ENCODE measurements at places on chromosomes 7 and 10.

DNA sequence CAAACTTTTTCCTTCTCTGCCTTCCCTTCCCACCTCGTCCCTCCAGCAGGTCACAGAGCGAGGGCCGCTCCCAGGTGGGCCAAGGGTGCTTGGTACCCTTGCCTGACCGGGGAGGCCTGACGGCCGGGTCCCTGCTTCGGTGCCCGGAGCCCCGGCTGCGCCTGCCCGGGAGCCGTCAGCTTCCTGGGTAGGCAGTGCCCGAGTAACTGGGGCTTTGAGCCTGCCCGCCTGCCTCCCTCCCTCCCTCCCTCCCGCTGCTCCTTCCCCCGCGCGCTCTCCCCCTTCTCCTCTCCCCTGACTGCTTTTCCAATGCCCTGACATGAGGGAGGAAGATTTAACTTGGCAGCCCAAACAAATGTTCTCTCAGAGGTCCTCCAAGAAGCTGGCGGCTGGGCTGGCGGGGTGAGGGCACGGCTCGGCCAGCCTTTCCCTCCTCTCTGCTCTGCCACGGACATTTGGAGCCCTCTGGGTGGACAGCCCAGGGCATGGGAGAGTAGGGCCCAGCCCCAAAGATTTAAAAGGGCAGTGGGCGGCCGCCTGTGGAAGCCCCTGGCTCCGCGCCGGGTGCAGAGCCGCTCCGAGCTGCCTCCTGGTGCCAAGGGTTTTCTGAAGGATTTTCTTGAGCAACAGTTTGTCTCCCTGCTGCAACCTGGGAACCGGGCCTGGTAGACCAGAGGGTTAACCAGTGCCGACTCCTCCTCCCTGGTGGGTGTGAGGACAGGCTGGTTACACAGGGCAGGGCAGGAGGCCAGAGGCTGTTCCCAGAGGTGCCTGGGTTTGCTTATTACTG lies 2.0 kb downstream of the ZMIZ1 start:
- peak; percentile 60 for DNase-seq

- DNase-seq, result no peak
Measured at GRCh38 chr7:121510858-121511482, 114.9 kb upstream of the FAM3C start.

- DNase-seq, result no peak
Measured at GRCh38 chr10:1197384-1197783, 141.2 kb downstream of the WDR37 start.

DNA sequence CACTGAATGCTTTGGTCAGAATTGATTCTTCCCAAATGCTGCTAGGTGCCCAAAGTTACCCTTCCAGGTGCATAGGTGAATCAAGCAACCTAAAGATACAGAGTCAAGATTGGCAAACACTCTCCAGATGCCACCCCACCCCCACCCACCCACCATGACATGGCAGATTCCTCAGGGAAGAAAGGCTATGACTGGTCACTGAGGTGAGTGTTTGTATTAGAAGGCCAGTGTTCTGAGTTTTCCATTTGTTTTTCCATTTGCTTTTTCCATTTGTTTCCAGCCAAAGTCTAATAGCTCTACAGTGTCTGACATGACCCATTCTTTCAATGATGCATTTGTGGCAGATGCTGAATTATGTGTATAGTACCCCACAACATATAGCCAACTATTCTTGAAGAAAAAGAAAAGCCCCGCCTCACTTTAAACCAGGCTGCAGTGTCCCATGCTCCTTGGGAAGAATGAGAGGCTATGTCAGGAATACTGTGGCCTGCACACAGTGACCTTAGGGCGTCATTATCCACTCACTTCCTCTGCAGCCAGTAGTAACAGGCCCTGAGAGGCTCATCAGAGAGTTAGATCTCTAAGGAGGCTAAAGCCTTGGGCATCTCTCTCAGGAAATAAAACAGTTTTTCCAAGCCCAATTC lies 16.1 kb upstream of the HIBADH start:
- DNase-seq, result no peak

DNA sequence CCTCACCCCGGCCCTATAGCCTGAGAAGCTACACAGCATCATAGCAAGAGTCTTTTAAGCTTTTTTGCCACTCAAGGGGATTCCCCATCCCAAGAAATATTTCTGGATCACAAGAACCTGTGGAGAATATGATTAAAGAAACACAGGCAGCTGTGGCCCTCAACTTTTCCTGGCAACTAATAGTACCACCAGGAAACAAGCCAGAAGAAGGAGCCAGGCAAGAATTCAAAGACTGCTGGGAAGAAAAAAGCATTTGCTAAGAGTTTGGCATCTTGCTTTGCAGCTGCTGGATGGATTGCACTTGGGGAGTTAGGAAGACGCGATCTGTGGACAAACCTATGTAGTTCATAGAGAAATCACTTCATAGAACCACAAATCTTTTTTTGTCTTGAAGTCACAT lies 437.8 kb downstream of the PLXDC2 start:
- no peak for DNase-seq

- no peak for DNase-seq
Measured at GRCh38 chr10:48809261-48809660, 124.6 kb downstream of the WDFY4 start.

DNA sequence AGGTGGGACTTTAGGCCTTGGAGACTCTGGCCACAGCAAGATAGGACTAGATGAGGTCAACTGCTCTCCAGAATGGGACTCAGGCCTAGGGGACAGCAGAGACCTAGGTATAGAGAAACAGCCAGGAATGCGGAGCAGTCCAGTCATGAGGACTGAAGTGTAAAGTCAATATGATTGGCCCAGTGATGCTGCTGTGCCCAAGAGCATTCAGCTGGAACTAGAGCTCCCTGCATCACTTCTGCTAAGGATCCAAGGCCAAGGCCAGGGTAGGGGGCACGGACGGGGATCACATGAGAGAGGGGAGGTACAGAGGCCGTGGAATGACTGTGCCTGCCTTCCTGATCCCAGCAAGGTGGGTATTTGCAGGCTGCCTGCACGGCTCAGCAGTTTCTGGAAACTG lies 237.9 kb downstream of the FRMD4A start:
- DNase-seq, result no peak

DNA sequence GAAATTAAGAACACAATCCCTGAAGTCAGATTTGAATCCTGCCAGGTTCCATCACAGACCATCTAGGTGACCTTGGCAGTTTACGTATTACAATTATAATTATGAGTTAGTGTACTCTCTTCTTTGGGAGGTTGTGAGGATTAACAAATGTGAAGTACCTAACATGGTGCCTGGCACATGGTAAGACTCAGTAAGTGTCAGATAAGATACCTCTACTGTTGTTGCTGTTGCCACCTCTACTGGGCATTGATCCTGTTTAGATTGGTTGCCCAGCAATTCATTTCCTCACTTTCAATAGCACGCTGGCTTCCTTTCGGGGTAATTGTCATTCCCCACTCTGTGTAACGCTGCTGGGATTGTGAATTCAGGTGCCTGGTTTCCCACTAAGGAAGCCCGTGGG lies 31.7 kb upstream of the HGF start:
- no peak for DNase-seq

DNA sequence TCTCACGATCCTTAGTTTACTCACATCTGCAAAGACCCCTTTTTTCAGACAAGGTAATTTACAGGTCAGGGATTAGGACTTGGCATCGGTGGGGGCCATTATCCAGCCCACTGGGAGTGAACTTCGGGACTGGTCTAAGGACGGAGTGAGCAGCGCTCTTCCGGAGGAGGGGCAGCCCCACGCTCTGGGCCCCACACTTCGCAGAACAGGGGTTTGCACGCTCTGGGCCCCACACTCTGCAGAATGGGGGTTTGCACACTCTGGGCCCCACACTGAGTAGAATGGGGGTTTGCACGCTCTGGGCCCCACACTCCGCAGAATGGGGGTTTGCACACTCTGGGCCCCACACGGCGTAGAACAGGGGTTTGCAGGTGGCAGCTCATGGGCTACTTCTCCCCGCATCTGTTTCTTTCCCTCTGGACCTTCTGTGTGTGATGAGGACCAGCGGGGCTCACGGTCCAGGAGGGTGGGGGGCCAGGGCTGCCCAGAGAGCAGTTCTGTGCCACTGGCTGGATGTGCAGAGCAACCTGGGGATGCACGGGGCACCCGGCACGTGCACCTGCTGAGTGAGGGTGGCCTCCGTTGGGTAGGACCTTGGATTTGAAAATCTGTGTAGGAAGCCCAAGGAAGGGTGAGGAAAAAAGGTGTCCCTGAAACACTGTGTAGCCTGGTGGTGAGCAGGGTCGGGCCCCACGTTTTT lies 134.8 kb downstream of the WDR37 start:
- DNase-seq, result no peak

DNA sequence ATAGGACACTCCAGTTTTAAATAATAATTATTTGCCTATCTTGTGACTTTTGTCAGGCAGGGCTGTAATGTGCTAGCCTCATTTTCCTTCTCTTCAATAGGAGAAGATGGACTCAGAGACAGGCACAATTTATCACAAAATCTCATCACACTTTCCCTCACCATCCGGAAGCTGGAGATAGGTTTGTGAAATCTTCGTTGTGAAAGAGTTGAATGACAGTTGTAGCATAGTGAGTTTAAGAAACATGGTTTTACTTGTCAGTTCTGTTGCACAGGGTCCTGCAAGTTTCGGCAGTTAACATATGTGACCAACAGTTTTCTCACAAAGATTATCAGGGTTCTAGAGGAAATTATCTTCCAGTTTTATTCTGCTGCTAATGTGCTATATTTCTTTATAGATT lies 37.7 kb upstream of the MAP3K8 start:
- peak; percentile 50 for DNase-seq

DNA sequence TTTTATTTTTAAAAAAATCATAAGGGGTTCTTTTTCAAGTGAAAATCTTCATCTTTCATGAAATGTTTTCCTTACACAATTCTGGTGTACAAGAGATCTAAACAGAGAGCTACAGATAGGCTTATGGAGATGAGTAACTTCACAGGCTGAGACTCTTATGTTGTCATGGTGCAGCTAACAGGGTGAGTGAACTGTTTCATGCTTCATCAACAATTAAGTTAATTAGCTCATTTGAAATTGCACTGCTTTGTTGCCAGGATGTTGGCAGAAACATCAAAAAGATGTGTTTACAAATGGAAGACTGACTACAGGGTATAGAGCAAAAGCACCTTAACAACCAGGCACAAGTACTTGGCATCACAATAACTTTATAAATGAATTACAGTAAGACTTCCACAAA lies 230.8 kb downstream of the FOXP2 start:
- DNase-seq, result no peak

GRCh38 chr7:144118341-144118740 lies 4.6 kb upstream of the OR2A14 start:
- no peak for DNase-seq

DNA sequence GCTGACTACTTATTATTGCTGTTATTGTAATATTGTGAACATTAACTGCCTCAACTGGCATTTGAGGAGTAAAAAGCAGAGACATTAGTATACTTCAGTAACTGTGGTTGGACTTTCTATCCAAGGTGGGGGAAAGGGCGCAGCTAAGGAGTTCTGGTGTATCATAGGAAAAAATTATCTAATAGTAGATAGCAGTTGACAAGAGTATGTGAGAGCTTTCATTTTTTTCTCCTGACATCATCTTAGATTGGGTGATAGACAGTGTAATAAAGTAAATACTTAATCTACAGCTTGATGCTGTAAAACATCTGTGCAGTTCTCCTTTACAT lies 68.9 kb downstream of the PHTF2 start:
- no peak for DNase-seq

- DNase-seq, result no peak
Measured at GRCh38 chr7:11811709-11812108, 20.3 kb downstream of the THSD7A start.

DNA sequence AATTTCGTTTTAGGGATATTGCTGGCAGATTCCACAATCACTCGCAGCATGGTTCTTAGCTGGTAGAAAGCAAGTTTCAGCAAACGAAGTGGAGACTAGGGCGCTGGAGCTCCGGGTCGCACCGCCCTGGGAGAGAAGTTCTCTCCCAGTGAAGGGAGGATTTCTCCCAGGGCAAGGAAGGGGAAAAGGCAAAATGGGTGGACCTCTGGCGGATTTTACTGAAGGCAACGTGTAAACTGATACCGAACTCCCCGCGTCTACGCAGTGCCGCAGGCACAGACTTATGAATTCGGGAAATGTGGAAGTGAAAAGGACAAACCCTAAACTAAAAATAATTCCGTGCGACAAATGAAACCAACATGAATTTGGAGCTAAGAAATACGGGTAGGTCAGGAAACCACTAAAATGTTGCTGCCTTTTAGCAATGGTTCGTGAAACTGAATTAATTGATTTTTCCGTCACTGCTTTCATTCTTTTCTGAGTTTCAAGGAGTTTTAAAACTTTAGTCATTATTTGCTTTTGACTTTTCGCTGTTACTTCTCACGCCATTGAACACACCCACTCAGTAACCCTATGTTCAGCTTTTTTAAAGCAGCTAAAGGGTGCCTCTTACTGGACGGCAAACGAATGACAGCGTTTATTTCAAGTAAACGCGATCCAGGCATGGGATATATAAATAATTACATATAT lies at the start of gene MYOF:
Gene MYOF, minus strand, starts transcription at position 190 of the 690 bp plus-strand sequence. Its CDS starts 140 bp downstream, at position 50.
- DNase-seq, result peak; percentile 82

- no peak for DNase-seq
Measured at GRCh38 chr10:15642095-15642494, 77.6 kb downstream of the ITGA8 start.

- no peak for DNase-seq
Measured at GRCh38 chr10:80137031-80137862, 4.7 kb downstream of the PLAC9 start.

GRCh38 chr7:40000734-40001315 lies 50.8 kb downstream of the CDK13 start:
- DNase-seq, result no peak

DNA sequence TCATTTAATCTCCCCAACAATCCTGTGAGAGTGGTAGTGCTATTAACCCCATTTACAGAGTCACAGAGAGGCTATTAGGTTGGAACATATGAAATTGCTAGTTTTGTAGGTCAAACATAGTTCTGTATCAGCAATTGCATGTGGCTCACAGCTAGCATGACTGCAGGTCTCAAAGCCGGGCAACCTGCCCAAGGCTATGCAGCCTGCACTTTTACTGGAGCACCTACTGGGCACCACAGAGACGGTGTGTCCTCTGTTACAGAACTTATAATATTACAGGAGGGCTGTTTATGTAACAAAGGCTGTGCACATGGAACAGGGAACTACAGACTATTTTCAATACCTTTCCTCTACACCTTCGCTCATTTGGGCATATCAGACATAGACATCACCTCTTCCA lies 355.8 kb downstream of the RPS24 start:
- no peak for DNase-seq

DNA sequence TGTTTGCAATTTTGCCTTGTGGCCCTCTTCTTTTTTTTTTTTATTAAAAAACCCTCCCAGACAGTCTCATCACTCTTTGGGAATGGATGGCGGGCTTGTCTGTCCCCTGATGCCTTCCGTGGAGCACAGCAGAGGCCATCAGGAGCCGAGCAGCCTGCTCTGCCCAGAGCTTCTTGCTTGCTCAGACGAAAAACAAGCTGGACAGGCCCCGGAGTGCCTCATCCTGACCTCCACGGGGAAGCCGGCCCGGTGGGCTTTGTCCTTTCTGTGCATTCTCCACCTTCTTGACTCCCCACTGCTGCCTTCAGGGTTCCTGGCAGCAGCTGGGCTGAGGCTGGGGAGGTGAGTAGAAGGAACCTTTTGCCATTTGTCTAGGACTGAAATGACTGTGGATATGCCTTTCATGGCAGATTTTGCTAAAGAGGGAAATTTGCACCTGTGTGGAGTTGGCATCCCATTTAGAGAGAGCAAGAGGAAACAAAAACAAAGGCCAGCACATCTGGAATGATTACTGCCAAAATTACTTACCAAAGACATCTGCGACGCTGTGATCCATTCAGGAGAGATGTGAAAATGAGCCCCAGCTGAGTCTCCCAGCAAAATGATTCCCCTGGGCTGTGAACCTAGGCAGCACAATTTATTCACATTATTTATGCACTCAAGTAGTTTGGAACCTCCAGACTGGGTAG lies 108.3 kb downstream of the AOAH start:
- no peak for DNase-seq

GRCh38 chr10:84329986-84330651 lies 1.7 kb downstream of the CCSER2 start:
- DNase-seq, result no peak

Measured in CD14-positive monocyte (primary cell).